Stimulated activated CD4-positive, alpha-beta T cell treated with anti-CD3 and anti-CD28 coated beads, Interleukin-1b, Interleukin-23, amount 100 ng/mL, for 1 hour (primary cell): ENCODE measurements at places on chromosomes 5 and 9.

GRCh38 chr9:134463280-134463679 is 137.0 kb downstream of the RXRA start:
- DNase-seq = no peak

- DNase-seq = no peak
These were observed 5.9 kb downstream of the MGAT4B start for GRCh38 chr5:179800696-179801201.

DNA sequence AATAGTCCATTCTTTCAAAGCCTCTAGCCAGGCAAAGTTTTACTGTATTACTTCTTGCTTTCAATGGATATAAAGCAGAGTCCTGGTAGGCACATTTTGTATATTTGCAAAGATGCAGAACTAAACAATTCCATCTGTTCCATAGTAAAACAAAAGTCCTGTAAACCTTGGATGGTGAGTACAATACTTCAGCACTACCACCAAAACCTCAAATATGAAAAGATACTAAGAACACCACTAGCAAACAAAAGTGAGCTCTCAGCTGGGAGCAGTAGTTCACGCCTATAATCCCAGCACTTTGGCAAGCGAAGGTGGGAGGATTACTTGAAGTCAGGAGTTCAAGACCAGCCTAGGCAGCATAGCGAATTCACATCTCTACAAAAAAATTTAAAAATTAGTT is 195.0 kb downstream of the MSX2 start:
- no peak for DNase-seq

GRCh38 chr5:1016036-1016435 is 7.4 kb downstream of the NKD2 start:
- no peak for DNase-seq

DNA sequence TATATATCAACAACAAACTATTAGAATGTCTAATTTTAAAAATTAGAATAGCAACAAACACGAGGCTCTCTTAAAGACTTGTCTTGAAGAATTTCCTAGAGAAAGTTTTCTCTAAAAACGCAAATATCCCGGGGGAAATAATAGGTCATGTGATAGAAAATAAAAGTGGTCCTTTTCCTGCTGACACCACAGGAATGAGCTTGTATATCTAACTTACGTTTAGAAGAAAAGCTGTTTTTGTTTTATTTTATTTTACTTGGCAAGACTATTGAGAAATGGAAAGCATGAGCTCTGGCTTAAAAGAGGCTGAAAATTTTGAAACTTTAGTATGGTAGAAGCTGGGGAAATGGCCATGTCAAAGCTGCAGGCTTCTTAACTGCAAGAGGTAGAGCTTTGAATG is 465.0 kb downstream of the AGTPBP1 start:
- DNase-seq = no peak

DNA sequence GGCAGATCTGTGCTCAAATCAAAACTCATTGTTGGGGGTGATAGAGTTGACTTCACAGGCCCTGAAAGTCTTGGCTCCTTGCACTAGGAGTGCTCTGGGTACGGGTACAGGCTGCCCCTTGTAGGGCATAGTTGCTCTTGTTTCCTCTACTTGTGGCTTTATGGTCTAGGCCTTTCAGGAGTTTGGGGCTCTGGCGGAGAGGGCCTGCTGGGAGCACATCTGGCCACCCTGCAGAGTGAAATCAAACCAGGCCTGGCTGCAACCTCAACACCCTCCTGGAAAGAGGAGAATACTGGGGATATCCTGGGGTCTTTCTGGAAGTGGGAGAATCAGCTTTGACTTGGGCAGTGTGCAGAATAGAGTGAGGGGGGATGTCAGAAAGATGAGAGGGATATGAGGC is 1.5 kb downstream of the TGFBI start:
- no peak for DNase-seq
